ENCODE measurements at places on chromosomes 6 and 20.

GRCh38 chr6:12137480-12137879 lies 125.4 kb downstream of the HIVEP1 start:
- peaks cover 63% of the 10 kb centered on the region for H3K36me3 ChIP-seq
- no peaks in the 10 kb centered on the region for H3K27me3 ChIP-seq
- H3K4me3 ChIP-seq, result no peak overlapping the region
- DNase-seq, result no peak

DNA sequence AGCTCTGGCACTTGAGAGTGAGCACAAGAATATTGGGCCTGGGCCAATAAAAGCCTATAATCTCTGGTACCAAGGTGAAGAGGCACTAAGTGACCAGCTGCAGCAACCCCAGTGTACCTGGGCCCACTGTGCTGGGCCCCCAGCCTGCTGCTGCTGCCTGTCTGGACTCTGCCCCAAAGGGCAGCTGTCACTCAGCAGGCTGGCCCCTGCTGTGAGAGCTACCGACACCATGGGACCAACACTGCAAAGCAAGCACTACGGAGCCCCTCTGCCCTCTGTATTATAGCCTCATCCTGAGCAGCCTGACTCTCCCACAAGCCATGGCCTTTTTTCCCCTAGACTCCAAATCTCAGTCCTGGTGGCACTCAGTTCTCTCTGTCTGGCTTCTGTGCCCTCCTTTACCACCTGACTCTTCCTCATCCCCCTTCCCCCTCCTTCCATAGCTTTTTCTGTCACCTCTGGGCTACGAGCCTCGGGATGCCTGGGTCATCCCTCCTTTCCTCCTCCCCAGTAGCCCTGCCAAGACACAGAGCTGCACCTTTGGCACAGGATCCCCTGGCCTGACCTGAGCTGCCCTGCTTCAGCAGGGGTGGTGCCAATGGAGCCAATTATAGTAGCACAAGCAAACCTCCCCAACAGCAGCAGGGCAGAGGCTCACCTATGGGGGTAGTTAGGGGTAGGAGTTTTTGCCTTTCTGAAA lies 14.2 kb downstream of the RRP36 start:
- no peak overlapping the region for H3K27ac ChIP-seq
- H3K27me3 ChIP-seq, result no peaks in the 10 kb centered on the region
- peaks cover 39% of the 10 kb centered on the region for H3K36me3 ChIP-seq
- H3K4me1 ChIP-seq, result no peaks in the 10 kb centered on the region

DNA sequence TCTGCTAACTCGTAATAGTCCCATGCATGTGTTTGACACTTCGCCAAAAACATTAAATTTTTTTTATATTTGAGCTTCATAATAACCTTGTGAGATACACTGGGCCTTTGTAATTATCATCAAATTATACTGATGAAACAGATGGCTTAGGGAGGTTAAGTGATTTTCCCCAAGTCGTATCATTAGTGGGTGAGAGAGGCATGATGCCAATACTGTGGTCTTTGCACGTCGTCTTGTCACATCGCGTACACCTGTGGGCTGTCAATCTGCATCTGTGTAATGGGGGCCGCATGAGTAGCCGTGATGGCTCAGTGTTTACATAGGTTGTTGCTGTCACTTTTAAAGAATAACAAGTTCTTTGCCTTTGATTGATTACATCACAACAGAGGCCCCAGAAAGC lies 1.7 kb downstream of the PRL start:
- H3K4me1 ChIP-seq, result no peaks in the 10 kb centered on the region
- no peak for DNase-seq
- H3K27ac ChIP-seq, result no peak overlapping the region
- H3K27me3 ChIP-seq, result no peaks in the 10 kb centered on the region

GRCh38 chr20:24795436-24795835 lies 153.6 kb upstream of the CST7 start:
- no peak overlapping the region for H3K4me3 ChIP-seq
- no peaks in the 10 kb centered on the region for H3K36me3 ChIP-seq
- H3K27me3 ChIP-seq, result peaks cover 1% of the 10 kb centered on the region

- H3K4me3 ChIP-seq, result no peak overlapping the region
- no peaks in the 10 kb centered on the region for H3K36me3 ChIP-seq
- DNase-seq, result no peak
- no peaks in the 10 kb centered on the region for H3K27me3 ChIP-seq
Observed at GRCh38 chr6:116840091-116840490, 11.2 kb upstream of the GPRC6A start.

GRCh38 chr6:167031082-167031709 lies 32.0 kb downstream of the CEP43 start:
- H3K4me1 ChIP-seq, result peaks cover 3% of the 10 kb centered on the region
- no peak for DNase-seq
- H3K4me3 ChIP-seq, result no peak overlapping the region
- H3K27ac ChIP-seq, result no peak overlapping the region
- H3K27me3 ChIP-seq, result no peaks in the 10 kb centered on the region

DNA sequence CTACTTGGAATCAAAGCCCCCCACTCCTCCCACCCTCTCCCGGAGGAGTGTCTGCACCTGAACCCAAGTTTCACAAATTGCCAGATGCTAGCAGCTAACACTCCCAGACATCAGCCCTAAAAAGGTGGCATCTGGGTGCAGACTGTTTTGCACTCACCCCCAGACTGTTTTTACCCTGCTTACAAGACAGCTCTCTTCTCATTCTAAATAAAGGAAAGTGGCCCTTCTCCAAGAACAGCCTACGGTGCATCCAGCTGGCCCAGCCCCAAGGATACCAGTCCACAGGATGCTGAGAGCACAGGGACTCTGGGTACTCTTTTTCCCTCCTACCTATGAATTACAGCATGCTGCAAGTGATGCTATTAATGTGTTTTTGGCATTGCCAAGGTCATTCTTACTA lies 842.0 kb upstream of the FLRT3 start:
- H3K4me3 ChIP-seq, result no peak overlapping the region
- no peaks in the 10 kb centered on the region for H3K36me3 ChIP-seq
- H3K4me1 ChIP-seq, result no peaks in the 10 kb centered on the region
- no peak overlapping the region for H3K27ac ChIP-seq
- no peak for DNase-seq

DNA sequence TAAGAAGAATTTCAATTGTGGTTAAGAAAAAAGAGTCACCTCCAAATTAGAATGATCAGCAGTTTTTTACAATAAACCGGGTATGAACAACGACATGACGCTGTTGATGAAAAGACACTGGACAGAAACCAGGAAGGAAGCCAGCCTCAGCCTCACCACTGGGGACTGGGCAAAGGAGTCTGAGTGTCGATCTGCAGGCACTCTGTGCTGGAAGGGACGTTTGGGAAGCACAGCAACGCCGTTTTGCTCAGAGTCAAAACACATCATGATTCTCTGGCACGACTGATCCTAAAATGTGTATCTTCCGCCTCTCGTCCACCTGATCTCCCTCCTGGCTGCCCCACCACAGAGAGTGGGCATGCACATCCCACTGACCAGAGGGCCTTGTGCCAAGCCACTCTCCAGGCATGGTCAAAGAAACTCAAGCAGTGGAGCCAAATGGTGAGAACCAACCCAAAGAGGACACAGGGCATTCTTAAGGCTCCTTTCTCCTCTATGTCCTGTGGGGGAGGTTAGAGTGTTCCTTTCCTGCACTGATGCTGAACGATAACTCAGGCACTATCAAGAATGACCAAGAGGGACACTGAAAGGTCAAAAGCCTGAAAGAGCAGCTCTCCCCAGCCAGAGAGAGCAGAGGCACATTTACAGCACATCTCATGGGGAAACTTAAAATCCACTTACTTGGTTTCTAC lies 68.8 kb downstream of the AGPAT4 start:
- DNase-seq, result no peak
- H3K4me1 ChIP-seq, result peaks cover 3% of the 10 kb centered on the region
- no peak overlapping the region for H3K27ac ChIP-seq
- peaks cover 5% of the 10 kb centered on the region for H3K36me3 ChIP-seq
- no peaks in the 10 kb centered on the region for H3K27me3 ChIP-seq

DNA sequence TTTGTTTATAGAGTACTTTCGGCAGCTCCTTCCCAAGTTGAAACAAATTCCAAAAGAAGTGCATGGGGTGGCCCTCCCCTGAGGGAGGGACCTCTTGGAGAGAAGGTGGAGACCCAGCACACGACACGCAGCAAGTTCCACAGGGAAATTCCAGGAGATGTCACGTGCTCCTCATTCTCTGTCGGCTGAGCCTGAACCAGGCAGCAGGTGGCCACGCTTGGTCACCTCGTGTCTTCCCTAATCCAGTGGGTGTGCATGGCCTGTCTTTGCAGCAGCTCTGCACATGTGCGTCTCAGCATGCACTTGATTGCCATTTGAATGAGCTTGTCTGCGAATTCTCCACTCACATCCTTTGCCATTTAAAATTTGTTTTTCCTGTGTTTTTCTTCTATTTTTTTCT lies 357.4 kb downstream of the CDH4 start:
- H3K4me1 ChIP-seq, result no peaks in the 10 kb centered on the region
- no peak for DNase-seq
- H3K4me3 ChIP-seq, result no peak overlapping the region
- no peak overlapping the region for H3K27ac ChIP-seq
- no peaks in the 10 kb centered on the region for H3K36me3 ChIP-seq
- H3K27me3 ChIP-seq, result no peaks in the 10 kb centered on the region

DNA sequence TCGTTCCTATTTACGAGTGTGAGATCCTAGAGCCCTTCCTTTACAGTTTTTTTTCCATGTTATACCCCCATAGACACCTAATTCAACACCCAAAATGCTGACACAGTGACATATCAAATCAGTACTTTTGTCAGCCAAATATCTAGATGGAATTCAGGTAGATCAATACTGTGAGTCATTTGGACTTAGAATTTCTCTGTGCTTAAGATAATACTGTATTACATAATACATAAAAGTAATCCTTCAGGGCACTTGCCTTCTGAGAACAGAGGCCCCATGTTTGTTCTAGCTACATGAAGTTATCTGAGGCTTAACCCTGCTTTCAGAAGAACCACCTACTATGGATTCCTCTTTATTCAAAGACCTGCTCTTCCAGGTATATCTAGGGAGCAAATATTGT lies 623.1 kb downstream of the PHF3 start:
- no peak overlapping the region for H3K27ac ChIP-seq
- DNase-seq, result no peak
- H3K4me1 ChIP-seq, result no peaks in the 10 kb centered on the region
- H3K27me3 ChIP-seq, result no peaks in the 10 kb centered on the region
- no peak overlapping the region for H3K4me3 ChIP-seq
- no peaks in the 10 kb centered on the region for H3K36me3 ChIP-seq

DNA sequence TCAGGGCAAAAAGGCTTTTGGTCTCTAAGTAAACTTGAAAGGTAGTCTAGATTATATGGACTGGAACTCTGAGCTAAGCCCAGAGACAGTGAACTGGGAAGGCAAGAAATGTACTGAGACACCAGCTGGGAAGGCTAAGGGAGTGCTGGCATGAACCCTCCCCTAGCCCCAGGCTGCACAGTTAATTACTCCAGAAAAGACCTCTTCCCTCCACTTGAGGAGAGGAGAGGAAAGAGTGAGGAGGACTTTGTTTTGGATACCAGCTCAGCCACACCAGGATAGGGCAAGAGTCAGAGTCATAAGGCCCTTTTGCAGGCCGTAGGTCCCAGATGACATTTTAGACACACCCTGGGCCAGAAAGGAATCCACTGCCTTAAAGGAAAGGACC lies 84.1 kb upstream of the GJE1 start:
- no peaks in the 10 kb centered on the region for H3K4me1 ChIP-seq
- peaks cover 3% of the 10 kb centered on the region for H3K36me3 ChIP-seq
- H3K4me3 ChIP-seq, result no peak overlapping the region
- DNase-seq, result no peak
- peaks cover 6% of the 10 kb centered on the region for H3K27me3 ChIP-seq

- peaks cover 14% of the 10 kb centered on the region for H3K36me3 ChIP-seq
- H3K27me3 ChIP-seq, result no peaks in the 10 kb centered on the region
- no peak for DNase-seq
- H3K27ac ChIP-seq, result no peak overlapping the region
- no peak overlapping the region for H3K4me3 ChIP-seq
- peaks cover 19% of the 10 kb centered on the region for H3K4me1 ChIP-seq
Observed at GRCh38 chr20:62114894-62115293, 7.4 kb upstream of the LSM14B start.

DNA sequence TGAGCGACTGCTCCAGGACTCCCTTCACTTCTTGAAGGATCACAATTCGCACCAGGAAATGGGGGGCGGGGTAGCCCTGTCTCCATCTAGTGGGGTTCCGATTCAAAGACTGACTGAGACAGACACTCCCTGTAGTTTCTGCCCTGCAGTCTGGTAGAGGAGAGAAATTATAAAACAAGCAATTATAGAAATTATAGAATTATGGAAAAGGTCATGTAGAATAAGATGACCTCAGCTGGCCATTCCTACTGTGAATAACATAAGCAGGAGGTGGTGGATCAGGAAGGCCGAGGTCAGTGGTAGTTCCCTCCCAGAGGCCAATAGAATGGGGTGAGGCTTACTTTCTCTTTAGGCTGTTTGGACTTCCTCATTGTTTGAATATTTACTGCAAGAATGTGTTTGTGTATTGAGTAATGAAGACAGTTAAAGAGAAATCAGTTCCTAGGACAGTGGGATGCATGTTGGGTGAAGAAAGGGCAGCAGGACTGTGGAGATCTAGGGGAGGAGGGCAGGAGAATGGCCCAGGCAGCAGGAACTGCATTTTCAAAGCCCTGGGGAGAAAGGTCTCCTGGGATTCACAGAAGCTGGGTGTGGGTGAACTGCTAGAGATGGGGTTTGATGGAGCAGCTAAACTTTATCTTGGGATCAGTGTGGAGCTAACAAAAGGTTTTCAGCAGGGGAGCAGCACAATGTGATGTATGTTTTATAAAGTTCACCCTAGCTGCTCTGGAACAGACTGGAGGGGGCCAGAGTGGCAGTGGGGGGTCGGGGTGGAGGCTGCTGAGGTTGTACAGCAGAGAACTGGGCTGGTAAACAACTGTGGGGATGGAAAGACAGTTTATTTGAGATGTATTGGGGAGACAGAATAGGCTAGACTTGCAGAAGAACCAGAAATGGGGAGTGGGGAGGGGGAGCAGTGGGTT lies 2.1 kb downstream of the ZNF341 start:
- no peaks in the 10 kb centered on the region for H3K27me3 ChIP-seq
- peak overlapping the region; percentile 4 for H3K27ac ChIP-seq
- H3K4me1 ChIP-seq, result peaks cover 30% of the 10 kb centered on the region
- peaks cover 22% of the 10 kb centered on the region for H3K36me3 ChIP-seq

GRCh38 chr6:54519161-54519560 lies 210.9 kb downstream of the TINAG start:
- H3K27ac ChIP-seq, result no peak overlapping the region
- no peaks in the 10 kb centered on the region for H3K4me1 ChIP-seq
- no peaks in the 10 kb centered on the region for H3K27me3 ChIP-seq

GRCh38 chr6:133767357-133767970 lies 121.4 kb upstream of the TCF21 start:
- H3K36me3 ChIP-seq, result no peaks in the 10 kb centered on the region
- H3K27me3 ChIP-seq, result peaks cover 18% of the 10 kb centered on the region
- H3K4me1 ChIP-seq, result no peaks in the 10 kb centered on the region

GRCh38 chr6:109722564-109723254 lies 31.6 kb downstream of the FIG4 start:
- no peaks in the 10 kb centered on the region for H3K4me1 ChIP-seq
- no peak overlapping the region for H3K27ac ChIP-seq
- no peak overlapping the region for H3K4me3 ChIP-seq
- no peak for DNase-seq
- H3K36me3 ChIP-seq, result peaks cover 26% of the 10 kb centered on the region
- H3K27me3 ChIP-seq, result no peaks in the 10 kb centered on the region

Data from activated naive CD8-positive, alpha-beta T cell treated with anti-CD3 and anti-CD28 coated beads, Interleukin-2, amount 50 U/mL, for 24 hours (primary cell).